Skeletal muscle cell (primary cell): ENCODE measurements at places on chromosomes 12 and 14.

- DNase-seq = no peak
Observed at GRCh38 chr12:107437954-107438353, 247.6 kb upstream of the PWP1 start.

GRCh38 chr12:28100717-28101116, 89.5 kb upstream of the CCDC91 start:
- no peak for DNase-seq

DNA sequence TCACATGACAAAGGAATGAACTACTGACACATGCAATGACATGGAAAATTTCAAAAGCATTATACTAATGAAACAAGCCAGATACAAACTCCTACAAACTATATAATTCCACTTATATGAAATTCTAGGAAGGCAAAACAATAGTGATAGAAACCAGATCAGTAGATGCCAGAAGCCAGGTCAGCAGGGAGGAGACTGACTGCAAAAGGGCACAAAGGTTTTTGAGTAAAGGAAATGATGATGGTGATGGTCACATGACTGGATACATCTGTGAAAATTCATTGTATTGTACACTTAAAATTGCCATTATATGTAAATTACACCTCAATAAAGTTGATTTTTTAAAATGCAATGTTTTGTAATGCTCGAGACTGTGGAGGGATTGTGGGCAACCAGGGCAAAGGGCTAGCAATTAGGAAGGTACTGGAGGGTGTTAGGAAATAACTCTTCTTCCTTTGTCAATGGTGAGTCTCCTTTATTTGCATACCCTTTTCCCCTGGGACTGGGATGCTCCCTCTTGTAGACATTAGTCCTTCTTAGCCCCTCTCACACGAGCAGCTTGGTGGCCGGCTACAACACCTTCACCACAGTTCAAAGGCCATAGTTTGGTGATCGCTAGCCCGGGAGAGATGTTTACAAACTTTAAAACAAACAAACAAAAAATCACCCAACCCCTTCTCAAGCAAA, 6.7 kb upstream of the PRPF40B start:
- DNase-seq = no peak

DNA sequence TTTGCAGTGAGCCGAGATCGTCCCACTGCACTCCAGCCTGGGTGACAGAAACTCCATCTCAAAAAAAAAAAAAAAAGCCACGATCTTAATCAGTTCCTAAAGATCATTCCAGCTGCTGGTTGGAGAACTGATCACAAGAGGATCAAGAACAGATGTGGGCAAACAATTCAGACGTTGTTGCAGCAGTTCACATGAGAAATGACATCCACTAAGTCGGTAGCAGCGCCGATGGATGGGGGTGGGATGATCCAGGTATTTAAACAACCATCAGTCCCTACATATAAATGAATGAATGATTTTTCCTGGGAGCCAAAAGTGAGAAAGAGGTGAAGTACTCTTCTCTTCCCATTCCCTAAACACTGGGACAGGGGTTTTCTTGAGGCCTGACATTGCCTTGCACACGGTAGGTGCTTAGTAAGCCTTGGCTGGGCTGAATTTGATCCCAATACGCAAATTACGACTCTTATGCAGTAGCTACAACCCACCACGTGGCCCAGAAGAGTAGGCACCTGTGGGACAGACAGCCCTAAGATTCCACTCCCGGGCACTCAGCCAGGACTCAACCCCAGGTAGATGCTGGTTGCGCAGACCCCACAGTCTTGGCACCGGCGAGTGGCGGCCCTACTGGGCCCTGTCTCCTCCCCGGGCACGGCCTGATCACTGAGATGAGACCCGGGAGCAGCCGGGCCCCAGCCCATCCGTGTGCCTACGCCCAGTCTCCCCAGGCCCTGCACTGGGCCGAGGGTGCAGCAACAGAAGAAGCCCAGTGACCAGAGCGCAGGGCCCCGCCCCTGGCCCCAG, 565 bp downstream of the SPRYD3 start:
- no peak for DNase-seq

DNA sequence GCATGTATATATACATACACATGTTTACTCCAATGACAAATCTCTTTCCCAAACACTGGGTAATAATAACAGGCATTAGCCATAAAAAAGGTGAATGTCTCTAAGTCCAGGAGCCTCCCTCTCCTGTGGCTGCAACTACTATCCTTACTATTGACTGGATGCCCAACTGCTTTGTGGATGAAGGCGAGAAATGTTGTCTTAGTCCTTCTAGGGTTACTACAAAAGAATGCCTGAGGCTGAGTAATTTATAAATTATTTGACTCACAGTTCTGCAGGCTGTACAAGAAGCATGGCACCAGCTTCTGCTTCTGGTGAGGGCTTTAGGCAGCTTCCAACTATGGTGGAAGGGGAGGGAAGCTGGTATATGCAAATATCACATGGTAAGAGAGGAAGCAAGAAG, 366.0 kb upstream of the DDHD1 start:
- DNase-seq = no peak

GRCh38 chr12:94849411-94849976, 154.0 kb downstream of the NDUFA12 start:
- DNase-seq = no peak

GRCh38 chr12:96720363-96720705, 186.7 kb upstream of the NEDD1 start:
- DNase-seq = no peak
